Stimulated activated CD8-positive, alpha-beta memory T cell treated with anti-CD3 and anti-CD28 coated beads, Interleukin-15, amount 100 ng/mL, for 4 hours (primary cell): ENCODE measurements at places on chromosomes 5 and 9.

GRCh38 chr5:82894716-82895115, 182.5 kb downstream of the TMEM167A start:
- DNase-seq: no peak

DNA sequence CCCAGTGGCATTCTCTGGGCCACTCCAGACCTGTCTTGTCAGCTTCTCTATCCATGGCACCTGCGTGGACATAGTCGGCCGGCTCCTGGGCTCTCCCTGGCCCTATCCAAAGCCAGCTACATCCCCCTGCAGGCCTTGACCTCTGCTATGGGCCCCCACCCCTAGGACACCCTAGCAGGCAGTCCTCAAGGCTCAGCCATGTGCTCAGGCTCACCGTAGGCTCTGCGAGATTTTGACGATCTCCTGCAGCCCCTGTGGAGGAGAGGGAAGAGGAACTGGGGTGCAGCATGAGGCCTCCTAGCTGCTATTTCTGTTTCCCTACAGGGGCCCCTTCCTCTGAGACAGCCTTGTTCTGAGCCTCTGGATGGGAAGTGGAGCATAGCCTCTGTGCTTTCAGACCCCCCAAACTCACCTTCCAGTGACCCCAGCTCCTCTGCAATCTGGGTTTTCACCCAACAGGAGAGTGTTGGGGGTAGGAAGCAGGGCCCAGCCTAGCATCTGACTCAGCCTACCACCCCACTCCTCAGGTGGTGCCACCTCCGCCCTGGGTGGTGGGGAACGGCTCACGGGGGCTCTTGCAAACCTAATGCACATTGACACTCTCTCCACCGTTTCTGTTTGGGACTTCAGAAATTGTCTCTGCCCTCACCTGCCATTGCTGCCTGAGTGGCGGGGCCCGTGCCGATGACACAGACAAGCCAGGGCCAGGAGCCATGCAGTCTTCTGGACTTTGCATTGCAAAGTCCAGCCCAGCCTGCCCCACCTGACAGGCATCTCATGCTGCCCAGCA, 36.7 kb downstream of the HRH2 start:
- DNase-seq: no peak

DNA sequence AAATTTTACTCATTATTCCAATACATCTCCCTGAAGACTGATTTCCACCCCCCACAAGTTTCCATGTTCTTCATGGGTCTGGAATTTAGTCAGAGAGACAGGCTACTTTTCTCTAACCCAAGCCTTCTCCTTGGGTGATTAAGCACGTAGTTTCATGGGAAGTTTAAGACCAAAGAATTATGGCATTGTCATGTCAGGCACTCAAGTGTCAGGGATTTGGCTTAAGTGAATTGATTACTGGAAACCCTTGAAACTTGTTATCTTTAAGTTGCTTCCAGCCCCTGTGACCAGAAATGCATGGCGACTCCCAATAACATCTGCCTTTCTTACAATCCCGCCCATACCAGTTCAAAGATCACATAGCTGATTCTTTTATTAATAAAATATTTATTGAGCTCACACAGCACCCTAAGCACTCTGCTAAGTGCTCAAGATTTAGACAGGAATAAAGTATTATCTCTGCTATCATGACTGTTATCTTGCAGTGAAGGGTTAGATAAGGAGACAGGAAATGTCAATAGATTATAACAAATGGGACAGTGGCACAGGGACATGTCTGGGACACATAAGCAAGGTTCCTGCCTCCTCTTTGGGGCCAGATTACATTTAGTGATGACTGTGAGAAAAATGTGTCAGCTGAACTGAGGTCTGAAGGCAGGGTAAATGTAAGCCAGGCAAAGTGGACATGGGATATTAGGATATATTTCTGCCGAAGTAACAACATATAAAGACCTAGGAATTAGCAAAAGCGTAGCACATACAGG, 241.2 kb upstream of the TNC start:
- no peak for DNase-seq

- DNase-seq: no peak
Measured at GRCh38 chr9:135991771-135992170, 30.6 kb upstream of the UBAC1 start.

- no peak for DNase-seq
Measured at GRCh38 chr9:80797101-80797829, 892.1 kb downstream of the TLE1 start.

GRCh38 chr5:169367861-169368260, 66.9 kb upstream of the SLIT3 start:
- DNase-seq: no peak

GRCh38 chr5:87751824-87752223, 339.1 kb upstream of the CCNH start:
- DNase-seq: no peak

- DNase-seq: no peak
Measured at GRCh38 chr9:26502311-26502710, 390.3 kb downstream of the CAAP1 start.

DNA sequence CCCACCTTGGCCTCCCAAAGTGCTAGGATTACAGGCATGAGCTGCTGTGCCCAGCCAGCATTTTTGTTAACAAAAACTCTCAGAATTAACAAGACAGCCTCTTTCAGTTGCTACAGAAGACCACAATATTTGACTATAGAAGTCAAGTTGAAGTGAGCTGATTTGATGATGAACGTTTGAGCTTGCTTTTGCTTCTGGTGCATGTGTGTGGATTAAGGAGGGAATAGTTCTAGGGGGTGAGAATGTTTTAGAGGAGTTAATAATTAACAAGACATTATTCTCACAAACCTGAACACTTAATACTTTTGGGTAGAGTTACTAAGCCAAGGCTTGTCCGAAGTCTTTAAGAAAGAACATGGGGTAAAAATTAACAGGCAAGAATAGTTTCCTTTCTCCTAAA, 191.6 kb downstream of the TENT4A start:
- DNase-seq: no peak

DNA sequence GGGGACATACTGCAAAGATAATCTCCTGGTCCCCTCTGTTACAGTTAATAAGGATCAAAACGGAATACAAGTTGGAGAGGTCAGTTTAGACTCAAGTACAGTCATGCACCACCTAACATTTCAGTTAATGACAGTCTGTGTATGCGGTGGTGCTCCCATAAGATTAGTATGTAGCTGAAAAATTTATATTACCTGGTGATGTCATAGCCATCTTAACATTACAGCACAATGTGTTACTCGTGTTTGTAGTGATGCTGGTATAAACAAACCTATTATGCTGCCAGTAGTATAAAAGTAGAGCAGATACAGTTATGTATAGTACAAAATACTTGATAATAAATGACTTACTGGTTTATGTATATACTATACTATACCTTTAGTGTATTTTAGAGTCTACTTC, 207.9 kb downstream of the GDNF start:
- DNase-seq: no peak

DNA sequence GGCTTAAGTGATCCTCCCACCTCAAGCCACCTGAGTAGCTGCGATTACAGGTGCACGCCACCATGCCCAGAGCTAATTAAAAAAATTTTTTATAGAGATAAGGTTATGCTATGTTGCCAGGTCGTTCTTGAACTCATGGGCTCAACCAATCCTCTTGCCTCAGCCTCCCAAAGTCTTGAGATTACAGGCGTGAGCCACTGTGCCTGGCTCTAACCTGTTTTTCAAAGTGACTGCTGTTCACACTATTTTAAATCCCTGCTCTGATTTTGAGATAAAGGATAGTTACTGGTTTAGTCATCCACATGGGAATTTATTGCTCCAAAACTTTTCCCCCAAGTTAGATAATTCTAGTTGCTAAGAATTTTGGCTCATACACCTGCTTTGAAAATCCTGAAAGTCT, 48.2 kb upstream of the MTMR12 start:
- no peak for DNase-seq

GRCh38 chr5:92518318-92518904, 1062.6 kb downstream of the NR2F1-AS1 start:
- DNase-seq: no peak

DNA sequence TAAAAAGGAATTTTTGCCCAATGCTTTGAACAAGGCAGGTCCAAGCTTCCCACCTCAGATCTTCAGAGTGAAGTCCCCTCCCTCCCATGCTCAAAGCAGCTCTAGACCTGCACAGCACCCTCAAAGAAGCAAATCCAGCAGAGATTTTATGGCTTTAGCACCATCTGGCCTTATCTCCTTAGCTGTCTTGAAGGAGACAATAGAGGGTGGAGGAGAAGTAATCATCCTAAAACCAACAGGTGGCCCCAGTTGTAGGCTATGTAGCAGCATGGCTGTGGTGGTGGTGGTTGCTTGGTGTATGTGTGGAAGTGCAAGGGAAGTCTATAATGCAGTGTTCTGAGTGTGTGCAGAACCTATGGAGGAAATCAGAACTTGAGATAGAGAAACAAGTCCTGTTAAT, 140.1 kb downstream of the GRIA1 start:
- no peak for DNase-seq

DNA sequence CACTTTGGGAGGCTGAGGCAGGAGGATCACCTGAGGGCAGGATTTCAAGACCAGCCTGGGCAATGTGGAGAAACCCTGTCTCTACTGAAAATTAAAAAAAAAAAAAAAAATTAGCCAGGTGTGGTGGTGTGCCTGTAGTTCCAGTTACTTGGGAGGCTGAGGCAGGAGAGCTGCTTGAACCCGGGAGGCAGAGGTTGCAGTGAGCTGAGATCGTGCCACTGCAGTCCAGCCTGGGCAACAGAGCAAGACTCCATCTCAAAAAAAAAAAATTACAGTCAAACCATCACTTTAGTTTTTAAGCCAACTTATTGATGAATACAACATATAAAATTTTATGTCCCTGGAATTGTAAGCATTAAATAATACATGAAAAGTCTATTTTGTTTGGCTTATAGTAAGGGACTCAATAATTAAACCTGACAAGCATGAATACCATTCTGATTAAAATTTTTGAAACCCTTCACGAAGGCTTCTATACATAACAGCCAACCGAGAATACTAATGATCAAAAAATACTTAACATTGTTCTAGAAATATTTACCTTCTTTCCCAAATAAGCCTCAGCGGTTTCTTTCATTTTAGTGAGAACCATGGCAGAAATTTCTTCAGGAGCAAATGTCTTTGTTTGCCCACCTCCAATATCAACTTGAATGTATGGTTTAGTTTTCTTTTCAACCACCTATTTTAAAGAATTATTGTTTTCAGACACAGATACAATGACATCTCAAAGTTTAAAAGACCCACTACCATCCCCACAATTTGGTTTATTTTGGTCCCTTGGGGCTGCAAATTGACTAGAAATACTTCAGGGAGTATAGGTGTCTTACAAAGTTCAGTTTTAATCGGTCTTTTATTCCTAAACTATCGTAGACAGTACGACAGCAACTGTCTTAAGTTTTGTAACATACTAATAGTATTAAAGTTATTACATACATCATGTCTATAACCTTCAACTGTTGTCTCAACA, 1.2 kb downstream of the HSPA5 start:
- DNase-seq: no peak

GRCh38 chr5:20972419-20972925, 984.5 kb upstream of the CDH18 start:
- DNase-seq: no peak

- DNase-seq: no peak
Measured at GRCh38 chr5:55232985-55233928, at the start of gene CCNO. TSS of gene CCNO (minus strand) at chr5:55233608. CDS start at chr5:55233523, 85 bp downstream.

DNA sequence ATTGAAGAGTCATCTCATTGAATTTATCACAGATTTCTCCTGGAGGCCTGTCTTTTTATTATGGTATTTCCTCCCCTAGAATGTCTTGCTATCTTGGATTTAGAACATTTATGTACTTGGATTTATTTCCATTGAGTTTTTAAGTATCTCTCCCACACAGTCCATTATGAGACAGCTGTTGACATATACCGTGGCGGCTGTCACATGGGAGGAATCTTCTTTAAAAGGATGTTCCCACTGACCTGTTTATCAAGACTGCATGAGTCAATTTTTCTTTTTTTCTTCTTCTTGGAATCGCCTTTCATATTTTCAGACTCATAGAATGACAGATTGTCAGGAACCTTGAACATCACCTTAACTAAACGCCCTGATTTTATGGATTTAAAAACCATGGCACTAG, 2.9 kb upstream of the CAVIN4 start:
- no peak for DNase-seq

DNA sequence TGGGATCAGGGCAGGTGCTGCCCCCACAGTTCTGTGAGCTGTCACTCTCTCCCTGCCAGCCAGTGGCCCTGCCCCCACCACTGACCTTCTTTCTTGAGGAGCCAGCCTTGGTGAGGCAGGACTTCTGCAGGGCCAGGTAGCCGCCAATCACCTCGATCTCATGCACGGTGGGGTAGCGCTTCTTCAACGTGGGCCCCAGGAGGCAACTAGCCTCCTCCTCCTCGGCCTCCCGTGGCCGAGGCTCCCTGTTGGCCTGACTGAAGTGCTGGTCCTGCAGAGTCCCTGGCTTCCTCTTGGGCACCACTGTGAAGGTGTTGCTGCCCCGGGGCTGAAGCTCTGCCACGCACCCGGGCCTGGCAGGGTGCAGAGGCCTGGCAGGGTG, 1.6 kb downstream of the TPRN start:
- DNase-seq: no peak

DNA sequence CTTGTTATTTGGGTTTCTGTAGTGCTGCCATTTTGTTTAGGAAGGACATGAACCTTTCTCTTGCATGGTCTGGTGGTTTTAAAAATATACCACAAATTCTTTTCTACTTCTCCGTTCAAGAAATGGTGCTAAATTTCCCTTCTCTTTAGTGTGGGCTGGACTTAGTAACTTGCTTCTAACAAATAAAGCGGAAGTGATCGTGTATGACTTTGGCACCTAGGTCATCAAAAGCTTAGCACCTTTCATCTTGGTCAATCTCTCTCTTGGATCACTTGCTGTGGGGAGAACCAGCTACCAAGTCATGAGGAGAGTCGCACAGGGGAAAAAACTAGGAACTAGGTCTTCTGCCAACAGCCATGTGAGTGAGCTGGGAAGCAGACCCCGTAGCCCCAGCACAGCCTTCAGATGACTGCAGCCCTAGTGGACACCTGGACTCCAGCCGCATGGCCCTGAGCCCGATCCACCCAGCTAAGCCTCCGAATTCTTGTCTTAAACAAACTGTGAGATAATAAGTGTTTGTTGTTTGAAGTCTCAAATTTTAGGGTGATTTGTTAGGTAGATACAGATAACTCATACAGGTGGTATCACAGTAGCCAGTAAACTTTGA, 87.7 kb upstream of the CKMT2 start:
- no peak for DNase-seq

GRCh38 chr5:175642998-175643397, 14.9 kb upstream of the HRH2 start:
- DNase-seq: no peak

DNA sequence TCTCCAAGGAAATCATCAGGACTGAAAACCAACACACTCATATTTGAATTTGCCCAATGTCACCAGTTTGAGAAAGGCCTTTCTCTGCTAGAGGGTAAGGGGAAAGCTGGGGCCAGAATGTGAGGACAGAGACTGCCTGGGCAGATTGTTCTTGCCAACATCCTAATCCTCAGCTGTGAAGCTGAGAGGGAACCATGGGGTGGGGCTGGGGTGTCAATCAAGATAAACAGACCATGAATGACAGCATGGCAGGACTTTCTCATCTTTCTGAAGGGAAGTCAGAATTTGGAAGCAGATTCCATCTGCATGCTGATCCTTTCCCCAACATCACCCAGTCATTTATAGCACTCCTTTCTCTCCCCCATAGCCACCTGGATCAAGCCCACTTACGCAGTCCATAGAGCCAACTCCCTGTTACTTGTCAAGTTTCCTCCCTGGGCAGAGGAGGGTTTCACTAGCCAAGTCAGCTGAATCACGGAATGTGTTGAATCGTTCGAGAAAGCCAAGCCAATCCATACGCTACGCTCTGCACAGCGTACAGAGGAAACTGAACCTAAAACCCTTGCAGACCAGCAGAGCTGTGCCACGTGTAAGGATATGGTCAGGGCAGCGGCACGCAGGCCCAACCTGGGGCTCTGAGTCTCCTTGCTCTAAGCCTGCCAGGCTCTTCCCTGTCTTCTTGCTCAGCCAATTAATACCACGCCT, 14.9 kb downstream of the GLDC start:
- no peak for DNase-seq
